GM06990 (cell line): ENCODE measurements at places on chromosomes 1 and 21.

DNA sequence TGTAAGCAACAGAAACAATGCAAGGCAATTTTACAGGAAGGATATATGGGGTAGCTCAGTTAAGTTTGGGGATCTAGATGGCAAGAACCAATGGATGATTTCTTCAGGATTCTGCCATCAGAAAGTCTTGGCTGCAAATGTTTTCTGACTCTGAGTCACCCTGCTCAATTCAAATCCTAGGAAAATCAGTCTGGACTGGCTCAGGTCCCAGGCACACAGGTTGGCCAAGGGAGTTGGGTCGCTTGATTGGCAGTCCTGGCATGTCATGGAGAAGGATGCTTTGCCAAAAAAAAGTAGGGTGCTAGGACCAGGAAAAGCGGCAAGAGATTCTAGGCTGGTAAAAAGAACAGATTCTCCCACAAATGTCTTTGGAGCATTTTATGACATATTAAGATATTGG, 28.9 kb upstream of the S1PR1 start:
- DNase-seq = no peak

GRCh38 chr1:108154314-108154713, 45.8 kb downstream of the SLC25A24 start:
- no peak for DNase-seq

GRCh38 chr1:191320062-191320461, 838.2 kb upstream of the RGS18 start:
- DNase-seq = no peak

DNA sequence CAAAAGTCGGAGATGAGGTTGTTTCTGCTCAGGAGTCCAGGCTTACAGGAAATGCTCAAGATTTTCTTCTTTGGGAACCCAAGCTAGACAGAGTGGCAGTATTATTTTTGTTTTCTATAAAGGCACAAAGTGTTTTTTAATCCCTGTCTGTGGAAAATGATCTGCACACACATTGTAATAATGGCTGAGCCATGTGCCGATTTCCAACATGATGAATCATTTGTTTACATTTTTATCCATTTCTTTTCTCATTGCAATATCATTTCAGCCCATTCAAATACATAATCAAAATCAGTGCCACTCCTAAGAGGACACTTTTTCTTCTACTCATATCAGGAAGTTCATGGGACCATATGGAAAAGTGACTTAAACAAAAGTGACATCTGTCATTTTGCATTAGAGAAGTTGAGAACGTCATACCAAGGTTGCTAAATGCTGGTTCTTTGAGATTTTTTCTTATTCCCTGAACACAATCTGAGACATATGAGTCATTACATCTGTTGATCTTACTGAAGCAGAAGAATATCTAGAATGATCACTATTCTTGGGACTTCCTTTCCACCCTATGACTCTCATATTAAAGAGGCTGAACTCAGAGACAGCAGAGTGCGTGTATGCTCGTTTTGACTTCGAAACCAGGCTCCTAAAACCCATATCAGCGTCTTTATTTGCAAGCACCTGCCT, 44.9 kb downstream of the ACTA1 start:
- DNase-seq = no peak

GRCh38 chr1:211574705-211575104, 4.3 kb downstream of the SLC30A1 start:
- no peak for DNase-seq

DNA sequence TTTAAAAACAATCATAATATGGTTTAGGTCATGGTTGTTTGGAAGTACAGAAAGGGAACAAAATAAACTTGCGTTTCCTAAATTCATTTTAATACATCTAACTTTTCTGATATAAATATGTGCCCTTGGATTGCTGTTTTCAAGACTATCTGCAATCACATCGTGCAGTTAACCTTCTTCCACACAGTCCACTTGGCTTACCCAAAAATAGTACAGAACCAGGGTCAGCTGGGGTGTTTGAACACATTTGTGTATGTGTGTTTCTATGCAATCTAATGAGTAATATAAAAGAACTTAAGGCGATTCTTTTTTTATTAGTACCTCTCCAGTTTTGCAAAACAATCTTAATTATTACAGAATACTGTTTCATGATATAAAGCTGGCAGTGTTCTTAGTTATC, 19.9 kb downstream of the SAMSN1 start:
- DNase-seq = no peak

GRCh38 chr1:228754646-228755268, 19.5 kb downstream of the RHOU start:
- DNase-seq = no peak

DNA sequence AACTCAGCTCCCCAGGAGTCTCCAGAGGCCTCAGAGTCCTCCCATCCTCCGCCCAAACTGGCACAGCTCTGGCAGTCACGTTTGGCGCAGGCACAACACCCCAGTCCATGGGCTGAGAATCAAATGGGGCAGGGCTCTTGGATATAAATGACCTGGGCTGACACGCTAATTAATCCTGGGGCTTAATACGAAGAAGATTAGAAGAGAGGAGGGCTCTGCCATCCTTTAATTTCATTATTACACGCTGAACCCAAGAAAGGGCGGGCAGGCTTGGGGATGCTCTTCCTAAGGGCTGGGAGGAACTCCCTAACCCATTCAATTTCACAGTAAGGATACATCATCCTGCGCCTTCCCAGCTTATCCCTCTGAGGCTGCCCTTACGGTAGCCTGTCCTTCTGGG, 2.4 kb downstream of the GRIK3 start:
- no peak for DNase-seq

DNA sequence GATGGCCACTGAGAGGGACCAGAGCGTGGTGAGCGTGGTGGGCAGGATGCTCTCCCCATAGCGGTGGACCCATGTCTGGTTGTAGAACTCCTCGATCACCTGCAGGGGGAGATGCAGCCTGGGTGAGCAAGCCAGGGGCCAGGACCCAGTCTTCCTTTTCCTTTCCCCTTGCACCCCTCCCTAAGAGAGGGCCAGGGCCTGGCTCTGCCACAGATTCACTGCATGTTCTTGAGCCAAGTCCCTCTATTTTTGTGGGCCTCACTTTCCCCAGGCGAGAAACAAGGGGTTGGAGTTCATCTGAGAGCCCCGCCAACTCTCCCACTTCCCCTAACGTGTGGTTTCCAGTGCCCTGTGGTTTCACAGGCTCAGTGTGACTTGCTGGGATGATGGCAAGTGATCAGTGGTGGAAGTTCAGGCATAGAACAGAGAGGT, 27.5 kb downstream of the SLC2A1 start:
- DNase-seq = peak; percentile 72

DNA sequence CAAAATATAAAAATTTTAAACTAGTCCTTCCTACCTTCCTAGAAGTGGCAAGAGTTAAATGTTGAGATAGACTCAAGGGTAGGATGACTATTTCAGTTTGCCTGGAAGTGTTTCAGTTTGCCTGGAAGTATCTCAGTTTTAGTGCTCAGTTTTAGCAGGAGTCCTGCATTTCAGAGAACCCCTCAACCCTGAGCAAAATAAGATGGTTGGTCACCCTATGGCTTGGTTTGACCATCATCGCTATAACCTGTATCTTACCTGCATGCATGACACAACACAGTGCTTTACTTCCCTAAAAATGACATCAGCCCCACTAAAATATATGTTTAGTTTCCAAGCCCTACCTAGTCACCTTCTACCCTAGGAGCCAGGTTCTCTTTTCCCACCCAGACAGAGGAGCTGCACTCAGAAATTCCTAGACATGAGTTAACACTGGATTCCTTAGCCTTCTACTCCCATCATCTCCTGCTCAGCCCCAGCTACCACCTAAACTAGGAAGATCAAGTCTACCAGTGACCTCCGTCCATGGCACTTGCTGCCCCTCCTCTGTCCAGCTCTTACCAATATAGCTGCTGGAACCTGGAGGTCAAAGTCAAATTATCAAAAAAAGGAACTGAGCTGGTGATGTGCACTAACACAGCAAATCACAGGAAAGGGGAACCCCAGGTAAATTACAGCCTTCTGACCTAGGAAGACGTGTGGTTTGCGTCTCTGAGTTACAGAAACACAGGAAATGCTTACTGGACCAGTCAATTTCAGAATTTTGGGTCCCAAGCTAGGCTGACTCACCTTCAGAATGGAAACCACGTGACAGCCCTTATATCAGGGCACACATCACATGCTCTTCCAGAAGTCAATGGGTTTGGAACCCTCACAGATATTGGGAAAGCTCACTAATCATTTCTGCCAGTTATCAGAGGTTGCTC, 2.2 kb upstream of the G0S2 start:
- peak; percentile 64 for DNase-seq
